ENCODE measurements at places on chromosomes 1 and 21.

DNA sequence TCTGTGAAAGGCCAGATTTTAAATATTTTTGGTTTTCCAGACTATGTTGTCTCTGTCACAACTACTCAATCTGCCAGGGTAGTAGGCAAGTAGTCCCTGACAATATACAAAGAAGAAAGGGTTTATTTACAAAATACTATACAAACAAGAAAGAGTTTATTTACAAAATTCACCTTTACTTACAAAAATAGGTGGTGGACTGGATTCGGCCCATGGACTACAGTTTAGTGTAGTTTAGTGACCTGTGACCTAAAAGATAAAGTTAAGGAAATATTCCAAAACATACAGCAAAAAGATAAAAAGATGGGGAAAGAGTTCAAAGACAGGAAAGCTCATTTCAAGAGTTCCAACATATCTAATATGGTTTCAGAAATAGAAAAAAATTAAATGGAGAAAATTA, 52.9 kb upstream of the MAP10 start:
- no peak for DNase-seq

- no peak for DNase-seq
These were observed 145.0 kb downstream of the RASAL2 start for GRCh38 chr1:178238722-178239510.

DNA sequence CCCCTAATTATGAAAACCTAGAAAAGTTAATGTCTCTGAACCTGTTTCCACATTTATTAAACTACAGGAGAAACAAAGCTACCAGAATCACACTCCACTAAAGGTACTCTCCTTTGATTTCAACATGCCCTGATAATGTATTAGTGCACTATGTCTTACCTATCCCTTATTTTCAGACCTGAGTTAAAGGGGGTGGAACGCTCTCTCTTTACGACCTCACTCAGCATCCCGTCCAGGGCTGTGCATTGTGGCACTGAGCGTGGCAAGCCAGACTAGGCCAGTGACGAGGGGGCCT, 678 bp downstream of the LSM10 start:
- DNase-seq: no peak

DNA sequence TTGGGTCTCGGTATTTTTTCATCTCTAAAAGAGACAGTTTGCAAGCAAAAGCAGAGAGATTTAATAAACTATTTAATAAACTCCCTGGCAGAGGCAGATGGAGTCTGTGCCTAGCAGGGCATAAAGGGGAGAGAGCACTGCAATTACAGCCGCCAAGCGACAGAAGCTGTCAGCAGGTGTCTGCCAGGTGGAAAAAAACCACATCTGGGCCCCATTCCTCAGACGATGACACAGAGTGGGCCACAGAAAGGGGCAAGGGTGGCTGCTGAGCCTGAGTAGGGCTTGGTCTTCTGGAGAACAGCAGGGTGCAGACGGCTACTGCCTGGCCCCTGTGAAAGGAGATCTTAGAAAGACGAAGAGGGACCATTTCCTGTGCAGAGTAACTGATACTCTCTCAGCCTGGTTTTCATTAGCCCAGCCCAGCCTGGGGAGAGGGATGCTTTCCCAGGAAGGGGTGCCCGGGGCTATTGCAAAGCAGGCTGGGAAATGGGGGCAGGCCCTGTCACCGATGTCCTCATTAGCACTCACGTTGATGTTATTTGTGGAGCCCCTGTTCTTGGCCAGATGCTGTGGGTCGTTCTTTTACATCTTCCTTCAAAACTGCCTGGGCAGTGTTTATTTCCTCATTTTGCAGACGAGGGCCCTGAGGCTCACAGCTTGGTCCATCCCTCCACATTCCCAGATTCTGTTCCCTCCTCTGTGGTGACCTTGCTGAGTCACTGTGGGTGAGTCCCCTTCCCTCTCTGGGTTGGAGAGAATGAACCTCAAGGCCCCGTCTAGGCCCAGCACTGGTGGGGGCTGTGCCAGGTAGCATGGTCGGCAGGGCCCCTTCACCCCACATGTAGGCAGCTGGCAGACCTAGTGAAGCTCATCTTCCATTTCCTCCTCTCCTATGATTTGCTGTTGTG, 472.7 kb downstream of the PTPRU start:
- no peak for DNase-seq

GRCh38 chr1:245978915-245979314, 528.2 kb downstream of the SMYD3 start:
- no peak for DNase-seq

GRCh38 chr1:223842784-223843183, 3.0 kb downstream of the TP53BP2 start:
- DNase-seq: no peak

DNA sequence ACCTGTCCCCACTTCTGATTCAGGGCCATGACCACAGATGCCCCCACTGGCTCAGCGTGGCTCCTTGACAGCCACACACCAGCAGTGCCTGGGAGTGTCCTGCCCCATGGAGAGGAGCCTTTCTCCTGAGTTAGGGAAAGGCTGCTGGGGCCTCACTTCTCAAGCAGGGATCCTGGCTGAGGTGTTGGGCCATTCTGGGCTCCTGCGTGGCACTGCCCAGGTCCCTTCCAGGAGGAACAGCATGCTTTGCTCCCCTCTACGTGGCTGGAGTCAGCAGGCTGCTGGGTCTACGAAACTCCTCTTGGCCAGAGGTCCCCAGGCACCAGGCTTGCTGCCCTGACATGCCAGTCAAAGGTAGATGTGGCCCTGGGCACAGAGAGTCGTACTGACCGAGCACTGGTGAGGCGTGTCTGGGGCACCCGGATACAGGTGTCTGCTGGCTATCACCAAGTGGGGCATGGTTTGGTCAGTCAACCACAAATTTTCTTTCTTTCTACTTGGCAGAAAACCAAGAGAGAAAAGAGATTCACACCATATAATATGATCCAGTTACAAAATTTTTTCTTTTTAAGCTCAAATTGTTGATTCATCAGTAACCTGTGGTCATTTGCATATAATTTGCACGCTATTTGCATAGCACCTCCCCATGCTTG, 4.1 kb downstream of the ADORA1 start:
- DNase-seq: no peak

DNA sequence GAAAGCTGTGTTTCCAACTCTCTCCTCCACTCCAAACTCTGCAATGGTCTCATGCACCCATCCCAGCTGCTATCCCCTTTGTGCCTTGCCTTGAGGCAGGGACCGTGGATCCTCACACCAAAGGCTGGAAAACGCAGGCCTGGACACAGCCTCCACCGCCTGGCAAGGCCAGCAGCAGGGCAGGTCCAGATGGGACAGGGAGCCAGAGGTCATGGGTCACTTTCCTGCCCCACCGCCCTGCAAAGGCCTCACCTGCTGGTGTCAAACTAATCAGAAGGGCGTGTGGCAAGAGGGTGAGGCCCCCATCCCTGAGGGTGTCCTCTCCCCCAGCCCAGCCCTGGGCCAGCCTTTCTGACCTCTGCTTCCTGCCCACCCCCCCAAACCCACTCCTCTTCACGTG, 106.3 kb downstream of the PAX7 start:
- no peak for DNase-seq

GRCh38 chr1:233121947-233122559, 171.6 kb downstream of the NTPCR start:
- DNase-seq: no peak

- DNase-seq: no peak
These were observed 208.1 kb downstream of the TGFB2 start for GRCh38 chr1:218553197-218553596.

DNA sequence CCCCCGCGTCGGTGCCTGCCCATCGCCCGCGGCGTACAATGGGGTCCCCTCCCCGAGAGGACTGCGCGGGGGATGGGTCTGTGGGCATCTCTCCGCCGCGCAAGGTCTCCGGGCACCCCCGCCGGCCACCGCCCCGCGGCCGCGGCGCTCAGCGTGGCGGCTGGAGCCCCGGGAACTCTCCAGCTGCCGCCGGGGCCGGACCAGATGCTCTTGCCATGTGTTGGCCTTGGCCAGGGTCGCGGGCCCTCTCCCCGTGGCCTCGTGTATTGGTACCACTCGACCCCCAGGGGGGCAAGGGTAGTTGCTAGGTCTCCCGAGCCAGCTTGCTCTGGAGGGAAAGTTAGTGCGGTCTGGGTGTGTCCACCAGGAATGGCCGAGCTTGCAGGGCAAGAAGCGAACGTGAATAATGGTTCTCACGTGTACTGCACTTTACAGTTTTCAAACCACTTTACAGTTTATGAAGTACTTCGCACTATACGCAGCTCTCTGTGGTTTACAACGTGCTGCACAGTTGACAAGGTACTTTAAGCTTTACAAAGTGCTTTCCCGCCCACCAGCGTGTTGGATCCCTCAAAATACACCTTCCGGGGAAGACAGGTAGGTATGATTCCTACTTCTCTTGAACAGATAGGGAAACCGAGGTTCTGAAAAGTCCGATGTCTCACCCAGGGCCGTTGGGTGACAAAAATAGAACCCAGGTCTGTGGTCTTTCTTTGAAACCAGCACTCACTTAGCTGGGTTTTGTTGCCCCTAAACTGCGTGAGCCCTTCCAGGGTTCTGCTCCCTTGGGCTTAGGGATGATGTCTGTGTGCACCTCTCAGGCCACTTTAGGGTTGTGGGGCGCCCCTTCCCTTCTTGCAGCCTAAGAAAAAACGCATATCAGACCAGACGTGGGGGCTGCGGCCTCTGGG, 1.2 kb downstream of the EPHB2 start:
- no peak for DNase-seq

- no peak for DNase-seq
These were observed 82.3 kb downstream of the FCRL5 start for GRCh38 chr1:157469752-157470675.

- DNase-seq: no peak
These were observed 293.3 kb downstream of the SDCCAG8 start for GRCh38 chr1:243549108-243549507.

GRCh38 chr1:29243871-29244200, 7.5 kb downstream of the PTPRU start:
- no peak for DNase-seq

DNA sequence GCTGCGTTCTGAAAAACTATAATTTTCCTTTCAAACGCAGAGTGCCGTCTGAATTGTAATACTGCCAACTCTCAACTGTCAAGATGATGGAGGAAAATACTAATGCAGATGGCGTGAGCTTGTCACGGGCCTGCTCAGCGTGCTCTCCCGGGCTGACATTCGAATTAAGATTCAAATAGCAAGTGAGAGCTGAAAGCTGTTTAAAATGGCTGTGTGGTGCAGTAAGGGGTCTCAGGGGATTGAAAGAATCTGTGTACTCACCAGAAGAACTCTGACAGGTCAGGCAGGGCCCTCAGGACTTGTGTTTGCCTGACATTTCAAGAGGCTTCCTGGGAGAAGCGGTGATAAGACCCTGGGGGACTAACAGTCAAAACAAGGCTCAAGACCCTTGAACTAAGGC, 33.1 kb downstream of the ZMYND12 start:
- no peak for DNase-seq

GRCh38 chr1:56424744-56425493, 154.4 kb downstream of the PLPP3 start:
- no peak for DNase-seq

- peak; percentile 16 for DNase-seq
These were observed 27.4 kb upstream of the COQ8A start for GRCh38 chr1:226912587-226913176.

- no peak for DNase-seq
These were observed 79.1 kb downstream of the RGS21 start for GRCh38 chr1:192395895-192396294.

- DNase-seq: no peak
These were observed 20.0 kb upstream of the CPT2 start for GRCh38 chr1:53176452-53177208.

DNA sequence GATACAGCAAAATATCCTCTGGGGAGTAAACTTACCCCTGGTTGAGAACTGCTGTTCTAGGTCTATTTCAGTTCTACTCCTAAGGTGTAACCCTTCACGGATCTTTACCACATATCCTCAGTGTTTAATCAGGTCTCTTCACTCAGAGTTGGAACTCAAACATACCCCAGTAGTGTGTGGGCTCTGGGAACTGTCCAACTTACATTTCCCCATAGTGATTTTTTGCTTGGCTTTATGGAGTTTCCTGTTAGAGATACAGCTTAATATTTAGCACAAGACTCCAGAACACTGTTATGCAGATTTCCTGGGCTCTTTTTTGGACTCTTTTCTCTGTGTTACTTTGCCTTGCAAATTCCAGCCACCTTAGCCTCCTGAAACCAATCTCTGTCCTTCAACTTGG, 26.7 kb upstream of the LIN9 start:
- no peak for DNase-seq

DNA sequence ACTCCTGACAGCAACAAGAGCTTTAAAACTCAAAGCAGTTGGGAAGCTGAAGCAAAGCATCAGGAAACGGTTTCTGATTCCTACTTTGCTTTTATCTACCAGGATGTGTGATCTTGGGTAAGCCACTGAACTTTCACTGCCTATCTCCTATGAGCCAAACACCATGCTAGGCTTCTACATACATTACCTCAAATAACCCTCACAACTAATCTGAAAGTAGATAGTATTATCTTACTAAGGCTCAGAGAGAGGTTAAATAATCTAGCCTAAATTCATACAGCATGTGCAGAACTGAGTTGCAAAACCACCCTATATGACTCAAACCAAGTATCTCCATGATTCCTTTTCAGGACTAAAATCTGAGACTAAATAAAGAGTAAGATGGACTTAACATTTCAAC, 83.8 kb downstream of the EVI5 start:
- no peak for DNase-seq

- DNase-seq: no peak
These were observed 58.1 kb downstream of the ZSWIM5 start for GRCh38 chr1:45148209-45148825.

DNA sequence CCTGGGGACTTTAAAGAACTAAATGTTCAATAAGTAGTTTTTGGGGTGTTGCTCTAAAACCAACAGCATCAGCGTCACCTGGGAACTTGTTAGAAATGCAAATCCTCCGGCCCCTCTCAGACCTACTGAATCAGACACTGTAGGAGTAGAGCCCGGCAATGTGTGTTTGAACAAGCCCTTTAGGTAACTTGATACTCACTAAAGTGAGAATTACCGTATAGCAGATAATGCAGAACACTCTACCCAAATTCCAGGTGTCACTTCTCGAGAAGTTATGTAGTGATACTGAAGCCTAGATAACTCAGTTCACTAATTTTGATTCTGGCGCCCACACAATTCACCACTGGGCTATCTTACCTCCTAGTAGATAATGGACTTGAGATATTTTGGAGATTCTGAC, 3.7 kb upstream of the DPT start:
- no peak for DNase-seq

GRCh38 chr1:203177470-203178039, 1.9 kb upstream of the MYBPH start:
- DNase-seq: no peak

- no peak for DNase-seq
These were observed 41.6 kb downstream of the ATP6V1G3 start for GRCh38 chr1:198498881-198499280.

GRCh38 chr1:117561551-117561950, 44.3 kb upstream of the TENT5C start:
- DNase-seq: no peak

GRCh38 chr1:155015527-155016230, 13.1 kb downstream of the ZBTB7B start:
- DNase-seq: no peak

- DNase-seq: no peak
These were observed 68.0 kb downstream of the FAAP20 start for GRCh38 chr1:2126331-2127186.

- no peak for DNase-seq
These were observed 176.8 kb downstream of the DISC1 start for GRCh38 chr1:231803353-231803752.

- no peak for DNase-seq
These were observed 116.3 kb upstream of the SLC25A33 start for GRCh38 chr1:9422911-9423505.

- no peak for DNase-seq
These were observed 218.3 kb upstream of the HOOK1 start for GRCh38 chr1:59596432-59596831.

GRCh38 chr1:151165738-151166504, at the start of the genes LYSMD1 and SCNM1:
TSS of gene LYSMD1 (minus strand) at chr1:151165902. CDS start at chr1:151165258, 644 bp downstream.
TSS of gene SCNM1 (plus strand) at chr1:151166144. CDS start at chr1:151166153, 9 bp downstream.
- DNase-seq: peak; percentile 94

Measured in amygdala (tissue), 56 donors.